Foreskin keratinocyte (primary cell): ENCODE measurements at places on chromosomes 6 and 20. TPM values are rescaled to one million over a fixed set of nuclear protein-coding genes. Genes with fewer than 3 reads are reported as not detected.

CRISP2 gene
- total RNA-seq = not detected in 2 replicates

TAF8 gene
- total RNA-seq = 17.3 and 17.7 TPM in 2 replicates

FYN gene
- total RNA-seq = 46.4 and 61.1 TPM in 2 replicates

PRSS35 gene
- total RNA-seq = not detected in 2 replicates

CASS4 gene
- total RNA-seq = not detected in 2 replicates

LAMA2 gene
- total RNA-seq = 0.49 and 0.92 TPM in 2 replicates

DPPA5 gene
- not detected in 2 replicates for total RNA-seq

FGD2 gene
- 0.07 and 0.14 TPM in 2 replicates for total RNA-seq

HDAC2 gene
- total RNA-seq = 132 and 136 TPM in 2 replicates

EDEM2 gene
- total RNA-seq = 24.2 and 27.0 TPM in 2 replicates

NNAT gene
- total RNA-seq = 0.54 and 0.88 TPM in 2 replicates

DNMT3B gene
- total RNA-seq = 2.6 and 2.7 TPM in 2 replicates

PTCRA gene
- total RNA-seq = not detected in 2 replicates

VTA1 gene
- total RNA-seq = 60.9 and 62.6 TPM in 2 replicates

GTF3C6 gene
- 69.7 and 73.0 TPM in 2 replicates for total RNA-seq

CD93 gene
- total RNA-seq = not detected in 2 replicates

ETV7 gene
- total RNA-seq = 1.3 and 1.6 TPM in 2 replicates

SLC17A3 gene
- total RNA-seq = not detected in 2 replicates

ANGPT4 gene
- not detected in 2 replicates for total RNA-seq

JPH2 gene
- 7.1 and 7.8 TPM in 2 replicates for total RNA-seq

PDSS2 gene
- 12.0 and 13.1 TPM in 2 replicates for total RNA-seq

OPRL1 gene
- 0.10 and 0.14 TPM in 2 replicates for total RNA-seq

C4B gene
- 1.5 and 1.7 TPM in 2 replicates for total RNA-seq

TBX18 gene
- total RNA-seq = not detected in 2 replicates

LSM2 gene
- total RNA-seq = 107 and 115 TPM in 2 replicates

FABP7 gene
- total RNA-seq = 0.27 and 0.39 TPM in 2 replicates

SAMD3 gene
- 1.6 and 7.1 TPM in 2 replicates for total RNA-seq

MEI4 gene
- total RNA-seq = not detected in 2 replicates

C6orf58 gene
- total RNA-seq = 0.07 and 0.10 TPM in 2 replicates

C6orf141 gene
- total RNA-seq = 19.8 and 21.2 TPM in 2 replicates

IMPG1 gene
- total RNA-seq = not detected in 2 replicates

RBM24 gene
- 0.92 and 1.4 TPM in 2 replicates for total RNA-seq

CBLN4 gene
- not detected in 2 replicates for total RNA-seq

GSTA2 gene
- not detected in 2 replicates for total RNA-seq

PCMTD2 gene
- 15.6 and 17.2 TPM in 2 replicates for total RNA-seq

MYCT1 gene
- not detected in 2 replicates for total RNA-seq

C20orf202 gene
- not detected in 2 replicates for total RNA-seq

IRAK1BP1 gene
- total RNA-seq = 3.8 and 3.9 TPM in 2 replicates

SIRPG gene
- total RNA-seq = not detected in 2 replicates

SLC2A10 gene
- total RNA-seq = 0.11 and 0.37 TPM in 2 replicates

NT5E gene
- total RNA-seq = 297 and 365 TPM in 2 replicates

ARMC12 gene
- 0.14 and 0.27 TPM in 2 replicates for total RNA-seq

ZNF831 gene
- total RNA-seq = not detected in 2 replicates

MAP3K7 gene
- 34.5 and 35.8 TPM in 2 replicates for total RNA-seq

PGC gene
- total RNA-seq = not detected in 2 replicates

OSER1 gene
- 29.9 and 32.9 TPM in 2 replicates for total RNA-seq

CCM2L gene
- not detected in 2 replicates for total RNA-seq

SLC17A2 gene
- not detected in 2 replicates for total RNA-seq

GTSF1L gene
- total RNA-seq = not detected in 2 replicates

LRRC1 gene
- 22.5 and 23.6 TPM in 2 replicates for total RNA-seq

STMND1 gene
- not detected in 2 replicates for total RNA-seq
